ENCODE measurements at places on chromosomes 16 and 17. TPM values are rescaled to one million over a fixed set of nuclear protein-coding genes. Genes with fewer than 3 reads are reported as not detected.

GRCh38 chr16:48745541-48745940 lies 135.6 kb upstream of the N4BP1 start:
- DNase-seq: no peak

GRCh38 chr16:58495521-58496331 lies 4.2 kb upstream of the NDRG4 start:
- DNase-seq: no peak

DNA sequence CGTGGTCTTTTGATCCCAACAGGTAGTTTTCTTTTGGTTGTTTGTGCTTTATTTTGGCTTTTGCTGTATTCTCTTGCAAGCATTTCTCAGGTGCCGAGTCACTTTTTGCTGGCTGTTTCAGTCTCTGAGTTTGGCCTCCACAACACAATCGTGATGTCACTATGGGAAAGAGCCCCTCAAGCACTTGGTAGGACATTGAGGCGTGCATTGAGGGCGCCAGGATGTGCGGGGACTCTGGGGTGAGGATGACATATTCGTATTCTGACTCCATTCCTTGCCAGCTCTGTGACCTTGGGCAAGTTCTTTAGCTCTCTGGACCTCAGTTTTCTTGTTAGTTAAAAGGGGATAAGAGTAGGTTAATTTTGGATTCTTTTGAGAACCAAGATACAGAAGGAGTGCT lies 13.0 kb downstream of the KSR1 start:
- DNase-seq: no peak

- peak; percentile 77 for DNase-seq
Measured at GRCh38 chr17:40564195-40564882, 933 bp downstream of the CCR7 start.

DNA sequence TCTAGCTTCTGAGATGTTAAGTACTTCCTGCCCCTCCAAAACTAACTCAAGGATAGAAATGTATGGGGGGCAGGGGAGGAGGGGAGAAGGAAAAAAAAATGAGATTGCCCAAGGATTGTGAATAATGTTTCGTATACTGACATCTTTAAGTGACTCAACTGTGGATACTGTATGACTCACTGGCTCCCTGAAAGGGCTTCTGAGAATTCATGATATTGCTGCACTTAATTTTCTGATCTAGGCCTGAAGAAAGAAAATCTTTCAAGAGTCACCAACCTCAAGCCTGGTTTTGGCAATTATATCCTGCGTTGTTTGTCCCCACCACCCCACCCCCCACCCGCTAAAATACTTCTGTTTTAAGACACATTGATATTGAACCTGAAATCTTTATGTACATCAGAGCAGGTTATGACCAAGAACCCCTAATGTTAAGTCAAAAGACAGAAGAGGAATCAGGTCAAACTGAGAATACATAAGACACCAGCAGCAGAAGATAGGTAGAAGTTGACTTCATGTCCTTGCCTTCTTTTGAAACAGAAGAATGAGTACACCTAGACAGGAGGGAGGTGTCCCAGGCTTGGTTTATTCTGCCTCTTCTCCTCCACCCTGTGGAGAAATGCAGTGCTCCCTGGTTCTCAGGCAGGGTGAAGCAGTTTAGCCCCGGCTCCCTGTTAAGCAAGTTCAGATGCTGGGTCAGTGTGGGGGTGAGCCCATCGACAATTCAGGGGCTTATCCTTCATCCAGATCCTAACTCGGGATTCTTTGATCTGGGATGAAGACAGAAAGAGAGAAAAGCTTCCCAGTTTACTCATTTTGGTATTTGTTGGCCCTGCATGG lies 3.3 kb upstream of the FBXL20 start:
- DNase-seq: no peak

GRCh38 chr16:88010968-88011483 lies 59.8 kb downstream of the BANP start:
- no peak for DNase-seq

The CDH8 gene
- 0.62 TPM for total RNA-seq

- DNase-seq: no peak
Measured at GRCh38 chr17:9768381-9768934, 22.9 kb downstream of the DHRS7C start.

The KCNH4 gene
- 0.09 TPM for total RNA-seq

DNA sequence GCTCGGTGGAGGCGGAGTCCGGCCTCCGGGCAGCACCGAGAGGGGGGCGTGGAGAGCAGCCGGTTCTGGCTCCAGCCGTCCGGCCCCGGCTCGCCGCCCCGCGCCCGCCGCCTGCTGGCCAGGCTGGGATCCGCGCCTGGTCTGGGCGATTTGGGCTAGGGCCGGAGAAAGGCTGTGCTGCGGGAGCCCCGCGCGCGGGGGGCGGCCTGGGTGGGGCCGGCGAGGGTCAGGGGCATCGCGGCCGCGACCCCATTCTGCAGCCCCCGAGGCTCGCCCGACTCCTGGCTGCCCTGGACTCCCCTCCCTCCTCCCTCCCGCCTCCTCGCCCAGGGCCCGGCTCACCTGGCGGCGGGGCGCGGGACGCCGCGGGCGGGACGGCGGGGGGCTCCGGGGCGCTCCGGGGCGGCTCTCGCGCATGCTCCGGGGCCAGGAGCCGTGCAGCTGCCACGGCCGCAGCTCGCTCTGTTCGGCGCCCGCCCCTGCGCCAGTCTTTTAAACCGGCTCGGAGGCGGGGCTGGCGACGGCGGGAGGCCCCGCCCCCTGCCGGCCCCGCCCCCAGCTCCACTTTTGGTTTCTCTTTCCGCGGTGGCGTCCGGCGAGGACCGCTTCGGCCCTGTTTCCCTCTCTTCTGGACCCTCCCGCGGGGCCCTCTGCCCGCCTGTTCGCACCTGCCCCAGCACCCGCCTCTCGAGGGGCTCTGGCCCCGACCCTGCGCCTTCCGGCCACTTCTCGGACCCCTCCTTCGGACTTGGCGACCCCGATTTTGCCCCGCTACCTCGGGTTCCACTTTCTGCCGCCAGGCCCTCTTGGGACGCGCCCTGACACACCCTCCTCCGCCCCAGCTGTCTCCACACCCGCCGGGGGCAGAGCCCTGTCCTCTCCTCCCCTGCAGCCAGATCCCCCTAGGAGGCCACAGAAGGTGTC lies at the start of gene SOCS1:
Gene SOCS1 (minus strand): TSS at position 468 of the 924 bp plus-strand sequence. CDS start 726 bp downstream, outside the sequence.
- peak; percentile 98 for DNase-seq

DNA sequence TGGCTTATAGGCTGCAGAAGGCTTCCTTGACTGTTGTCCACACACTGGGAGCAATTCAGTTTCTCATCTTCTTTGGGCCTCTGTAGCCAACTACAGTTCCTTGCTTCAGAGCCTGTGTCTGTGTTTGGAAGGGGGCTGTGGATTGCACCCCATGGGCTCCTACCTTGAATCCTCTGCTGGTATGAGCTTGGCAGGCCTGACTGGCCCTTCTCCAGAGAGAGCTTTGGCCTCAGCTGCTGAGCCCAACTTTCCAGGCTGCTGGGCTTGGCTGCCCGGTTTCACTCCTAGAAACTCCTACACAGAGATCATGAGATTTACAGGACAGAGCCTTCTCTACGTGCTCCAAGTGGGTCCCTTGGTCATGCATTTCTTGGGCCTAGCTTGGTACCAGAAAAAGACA lies 354.4 kb downstream of the SNX29 start:
- DNase-seq: no peak

DNA sequence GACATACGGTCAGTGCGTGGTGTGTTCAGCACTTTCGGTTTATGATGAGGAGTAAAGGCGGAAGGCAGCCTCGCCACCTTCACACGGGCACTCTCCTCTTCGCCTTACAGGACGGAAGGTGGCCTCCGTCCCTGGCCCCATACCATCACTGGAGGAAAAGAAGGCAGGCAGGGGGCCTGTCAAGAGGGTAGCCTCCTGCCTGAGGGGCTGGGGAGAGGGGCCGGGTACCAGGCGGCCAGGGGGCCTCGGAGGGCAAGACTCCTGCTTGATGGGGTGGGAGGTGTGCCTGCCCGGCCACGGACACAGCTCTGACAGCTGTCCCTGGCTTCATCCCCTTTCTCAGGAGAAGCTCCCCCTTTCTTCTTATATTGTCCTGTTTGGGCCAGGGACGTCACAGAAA lies 15.6 kb upstream of the SLC38A8 start:
- peak; percentile 16 for DNase-seq

- no peak for DNase-seq
Measured at GRCh38 chr17:72882426-72882825, 210.1 kb downstream of the SLC39A11 start.

DNA sequence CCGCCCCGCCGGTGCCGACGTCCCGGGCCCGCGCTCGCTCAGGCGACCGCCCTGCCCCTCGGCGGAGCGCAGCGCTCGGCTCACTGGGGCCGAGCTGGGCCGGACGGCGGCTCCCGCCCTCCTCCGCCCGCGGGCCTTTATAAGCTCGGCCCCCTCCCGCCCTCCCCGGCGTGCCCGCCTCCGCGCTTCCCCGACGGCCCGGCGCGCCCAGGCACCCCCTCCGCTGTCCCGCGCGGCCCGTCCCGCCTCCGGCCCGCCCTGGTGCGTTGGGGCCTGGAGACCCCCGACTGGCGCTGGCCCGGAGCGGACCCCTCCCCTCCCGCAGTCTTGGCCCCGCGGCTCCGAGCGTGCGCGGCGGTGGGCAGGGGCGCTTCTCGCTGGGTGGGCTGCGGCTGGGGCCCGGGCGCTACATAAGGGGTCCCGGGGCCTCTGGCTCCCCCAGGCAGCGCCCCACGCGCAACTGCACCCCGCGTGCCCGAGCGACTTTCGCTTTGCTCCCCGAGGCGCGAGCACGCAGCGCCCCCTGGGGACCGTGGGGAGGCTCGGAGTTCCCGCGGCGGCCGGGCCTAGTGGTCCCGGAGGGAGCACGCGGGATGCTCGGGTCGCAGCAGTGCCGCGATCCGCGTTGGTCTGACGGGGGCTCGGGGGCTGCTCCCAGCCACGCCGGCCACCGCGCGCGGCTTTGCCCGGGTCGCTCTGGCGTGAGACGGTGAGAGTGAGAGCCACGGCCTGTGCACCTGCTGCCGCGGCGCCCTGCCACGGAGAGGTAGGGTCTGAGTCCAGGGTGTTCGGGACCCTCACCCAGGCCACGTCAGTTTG lies at the start of gene PIEZO1:
Gene PIEZO1 (minus strand): TSS at position 115 of the 819 bp plus-strand sequence. CDS start 256 bp downstream, outside the sequence.
- peak; percentile 90 for DNase-seq

- no peak for DNase-seq
Measured at GRCh38 chr17:20087538-20088250, 78.5 kb downstream of the SPECC1 start.

- DNase-seq: no peak
Measured at GRCh38 chr16:89393738-89394406, 96.5 kb downstream of the ANKRD11 start.

DNA sequence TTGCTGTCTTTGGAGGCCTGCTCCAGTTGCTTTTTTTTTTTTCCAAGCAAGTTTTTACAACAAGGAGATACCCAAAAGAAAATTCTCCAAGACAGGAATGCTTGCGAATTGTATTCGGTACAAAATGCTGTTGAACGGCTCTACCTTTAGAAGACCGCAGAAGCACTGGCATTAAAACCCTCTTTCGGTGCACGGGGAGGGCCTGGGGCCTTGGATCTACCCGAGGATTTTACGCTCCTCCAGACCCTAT lies 1.3 kb upstream of the HELZ start:
- no peak for DNase-seq

GRCh38 chr16:80594756-80595155 lies 54.0 kb downstream of the DYNLRB2 start:
- no peak for DNase-seq

DNA sequence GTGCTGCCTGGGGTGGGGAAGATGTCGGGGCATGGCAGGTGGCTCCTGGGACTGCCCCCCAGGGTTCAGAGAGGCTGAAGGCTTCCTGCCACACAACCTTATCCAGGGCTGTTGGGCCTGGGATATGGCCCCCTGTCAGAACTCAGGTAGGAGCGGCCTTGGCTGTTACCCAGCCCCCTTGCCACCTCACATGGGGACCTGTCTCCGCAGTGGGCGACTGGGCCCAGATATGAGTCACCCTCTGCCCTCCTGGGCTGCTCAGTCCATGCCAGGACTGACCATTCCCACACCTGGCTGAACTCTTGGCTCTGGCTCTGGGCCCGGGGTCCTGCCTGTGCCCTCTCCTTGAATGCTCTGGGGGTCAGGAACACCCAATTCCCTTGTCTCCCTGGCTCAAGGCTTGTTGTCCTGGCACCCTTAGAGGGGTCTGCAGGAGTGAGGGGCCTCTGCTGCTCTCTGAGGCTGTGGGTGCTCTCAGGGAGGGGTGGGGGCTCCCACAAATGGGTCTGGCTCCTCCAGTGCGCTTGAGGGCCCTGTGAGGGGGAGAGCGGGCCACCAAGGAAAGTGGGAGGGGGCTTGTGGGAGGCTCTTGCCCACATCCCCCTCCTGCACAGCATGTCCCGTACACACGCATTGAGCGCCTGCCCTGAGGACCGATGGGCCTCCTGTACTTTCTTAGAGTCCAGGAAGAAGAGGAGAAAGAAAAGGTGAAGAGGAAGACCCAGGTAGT lies 36.0 kb downstream of the LGALS9 start:
- DNase-seq: peak; percentile 19

DNA sequence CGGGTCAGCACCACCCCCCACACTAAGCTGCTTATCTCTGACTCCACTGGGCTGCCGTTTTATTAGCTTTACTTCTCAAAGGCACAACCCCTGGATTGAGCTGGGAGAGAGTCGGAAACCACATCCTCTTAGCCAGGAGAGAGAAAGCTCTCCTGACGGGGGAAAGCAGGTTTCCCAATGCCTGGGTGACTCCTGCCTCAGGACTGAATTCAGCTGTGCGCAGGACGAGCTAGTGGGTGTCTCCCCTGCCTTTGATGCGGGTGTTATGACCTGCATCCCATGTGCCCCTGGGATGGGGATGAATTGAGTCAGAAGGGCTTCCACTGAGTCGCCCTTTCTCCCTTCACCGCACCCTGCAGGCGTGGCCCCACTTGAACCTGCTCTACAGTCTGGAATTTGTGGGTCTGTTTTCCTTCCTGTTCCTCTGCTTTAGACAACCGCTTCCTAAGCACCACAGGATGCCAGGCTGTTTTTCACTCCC lies 819.2 kb upstream of the EEF2KMT start:
- DNase-seq: no peak

The KRTAP1-1 gene
- not detected for total RNA-seq

DNA sequence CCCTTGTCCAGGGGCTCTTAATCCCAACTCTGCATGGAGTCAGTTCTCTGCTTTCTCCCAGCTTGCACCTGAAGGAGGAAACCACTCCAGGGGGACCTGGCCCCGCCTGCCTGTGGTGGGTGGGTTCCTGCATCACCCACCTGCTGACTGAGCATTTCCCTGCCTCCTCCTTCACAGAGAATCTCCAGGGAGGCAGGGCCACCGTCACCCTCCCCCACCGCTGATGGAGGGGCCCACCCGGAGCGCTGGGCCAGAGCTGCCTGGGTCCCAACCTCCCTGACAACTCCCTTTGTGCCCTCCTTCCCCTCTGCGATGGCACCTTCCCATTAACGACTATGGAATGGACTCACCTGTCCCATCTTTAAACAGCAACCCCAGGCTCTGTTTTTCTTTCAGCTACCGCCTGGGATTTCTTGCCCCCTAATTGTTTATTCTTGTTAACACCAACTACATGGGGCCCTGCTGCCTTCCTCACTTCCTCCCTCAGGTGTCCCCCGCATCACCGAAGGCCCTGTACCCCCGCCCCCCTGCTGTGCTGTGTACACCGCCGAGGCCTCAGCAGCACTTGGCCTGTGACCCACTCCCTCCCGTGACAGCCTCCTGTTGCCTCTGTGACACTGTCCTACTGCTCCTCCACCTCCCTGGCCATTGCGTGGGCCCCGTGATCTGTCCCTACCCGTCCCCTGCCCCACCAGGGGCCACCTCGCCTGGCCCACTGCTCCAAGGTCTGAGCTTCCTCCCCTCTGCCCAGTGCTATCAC lies 842 bp upstream of the TEDC2 start:
- no peak for DNase-seq

GRCh38 chr16:81823111-81823510 lies 44.0 kb downstream of the PLCG2 start:
- no peak for DNase-seq

The MEFV gene
- total RNA-seq: 0.23 TPM

The MYH13 gene
- total RNA-seq: not detected

GRCh38 chr16:27907457-27907972 lies 156.0 kb downstream of the GSG1L start:
- DNase-seq: no peak

- DNase-seq: no peak
Measured at GRCh38 chr16:67708368-67708771, 10.7 kb downstream of the GFOD2 start.
